Right cardiac atrium (tissue), 5 donors: ENCODE measurements at places on chromosomes 3 and 15. TPM values are rescaled to one million over a fixed set of nuclear protein-coding genes. Genes with fewer than 3 reads are reported as not detected.

The ZNF621 gene
- polyA plus RNA-seq: 7.4 TPM

The TJP1 gene
- 36.6 TPM for polyA plus RNA-seq

GRCh38 chr15:51348688-51349087 is 7.2 kb downstream of the GLDN start:
- no peak for DNase-seq

DNA sequence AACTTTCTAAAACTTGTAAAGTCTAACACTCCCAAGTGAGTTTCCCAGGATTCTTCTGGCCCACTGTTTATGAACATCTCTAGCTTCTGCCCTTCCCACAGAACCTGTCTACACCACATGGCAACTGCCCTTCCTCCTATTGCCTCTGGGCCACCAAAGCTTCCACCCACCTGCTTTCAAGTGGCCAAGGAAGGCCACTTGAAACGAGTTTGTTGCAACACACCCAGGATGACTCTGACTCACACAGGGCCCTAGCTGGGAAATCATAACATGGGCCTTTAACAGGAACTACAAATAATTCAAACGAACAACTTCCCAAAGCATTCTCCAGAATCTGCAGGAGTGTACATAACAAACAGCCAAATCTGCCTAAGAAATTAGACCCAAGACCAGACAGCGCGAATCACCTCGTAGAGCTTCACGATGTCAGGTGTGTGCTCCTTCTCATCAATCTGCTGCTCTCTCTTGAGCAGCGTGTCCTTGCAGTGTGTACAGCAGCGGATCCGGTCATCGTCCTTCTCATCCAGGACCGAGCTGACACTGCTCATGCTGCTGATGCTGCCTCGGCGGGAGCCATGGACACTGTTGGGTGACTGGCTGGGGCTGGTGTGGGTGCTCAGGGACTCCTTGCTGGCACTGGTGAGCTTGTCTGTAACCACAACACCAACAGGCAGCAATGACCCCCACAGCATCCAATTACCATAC is 16.8 kb downstream of the RBSN start:
- DNase-seq: no peak

DNA sequence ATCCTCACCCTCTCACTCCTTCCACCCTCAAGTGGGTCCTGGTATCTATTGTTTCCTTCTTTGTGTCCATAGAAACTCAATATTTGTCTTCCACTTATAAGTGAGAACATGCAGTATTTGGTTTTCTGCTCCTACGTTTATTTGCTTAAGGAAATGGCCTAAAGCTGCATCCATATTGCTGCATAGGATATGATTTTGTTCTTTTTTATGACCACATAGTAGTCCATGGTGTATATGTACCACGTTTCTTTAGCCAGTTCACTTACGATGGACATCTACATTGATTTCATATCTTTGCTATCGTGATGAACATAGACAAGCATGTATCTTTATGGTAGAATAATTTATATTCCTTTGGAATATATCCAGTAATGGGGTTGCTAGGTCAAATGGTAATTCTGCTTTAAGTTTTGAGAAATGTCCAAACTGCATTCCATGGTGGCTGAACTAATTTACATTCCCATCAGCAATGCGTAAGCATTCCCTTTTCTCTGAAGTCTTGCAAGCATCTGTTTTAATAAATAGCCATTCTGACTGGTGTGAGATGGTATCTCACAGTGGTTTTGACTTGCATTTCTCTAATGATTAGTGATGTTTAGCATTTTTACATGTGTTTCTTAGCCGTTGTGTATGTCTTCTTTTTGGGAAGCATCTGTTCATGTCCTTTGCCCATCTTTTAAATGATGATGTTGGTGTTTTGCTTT is 650.2 kb downstream of the ZNF385D start:
- no peak for DNase-seq
